Right renal pelvis (tissue), 4 donors: ENCODE measurements at places on chromosomes 13 and 19.

GRCh38 chr19:10899151-10899653, 27.8 kb downstream of the CARM1 start:
- no peak for DNase-seq

GRCh38 chr19:30504272-30504671, 132.1 kb downstream of the ZNF536 start:
- no peak for DNase-seq

- no peak for DNase-seq
Observed at GRCh38 chr13:36029166-36029565, 102.0 kb downstream of the DCLK1 start.

DNA sequence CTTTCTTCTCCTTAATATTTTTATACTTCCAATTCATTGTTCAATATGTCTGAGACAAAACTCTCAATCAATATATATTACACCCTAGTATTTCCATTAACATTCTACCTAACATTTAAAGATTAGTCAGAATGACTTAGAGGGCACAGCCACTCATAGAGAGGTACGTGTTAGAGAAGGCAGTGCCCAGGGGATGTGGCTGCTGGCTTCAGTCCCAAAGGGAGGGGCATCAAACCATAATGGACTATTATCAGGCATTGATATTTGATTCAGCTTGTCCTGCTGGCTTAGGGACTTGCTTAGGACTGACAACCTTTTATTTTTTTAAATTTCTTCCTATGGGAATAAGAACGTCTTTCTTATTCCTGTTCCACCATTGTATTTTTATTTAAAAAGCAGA, 1392.0 kb upstream of the ATXN8OS start:
- no peak for DNase-seq

DNA sequence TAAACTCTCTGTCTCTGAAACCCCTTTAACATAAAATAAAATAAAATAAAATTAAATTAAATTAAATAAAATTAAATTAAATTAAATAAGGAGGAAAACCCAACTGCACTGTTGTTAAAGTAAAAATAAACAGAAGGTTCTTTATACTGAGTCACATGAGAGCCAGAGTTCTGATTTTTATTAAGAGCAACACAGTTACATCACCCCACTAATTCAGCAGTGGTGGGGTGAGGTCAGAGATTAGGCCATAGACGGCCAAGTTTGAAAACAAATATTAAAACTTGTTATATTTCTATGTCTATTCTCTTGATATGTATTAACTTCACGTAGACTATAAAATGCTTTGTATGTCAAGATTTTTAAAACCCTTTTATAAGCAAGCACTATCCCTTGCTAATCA, 59.5 kb downstream of the MYCBP2 start:
- DNase-seq = no peak
